Activated CD4-positive, alpha-beta T cell treated with anti-CD3 and anti-CD28 coated beads, Interleukin-2, amount 10 ng/mL, durations not matched to agents 24 days and 14 days (primary cell): ENCODE measurements at places on chromosomes 2 and 18. TPM values are rescaled to one million over a fixed set of nuclear protein-coding genes. Genes with fewer than 3 reads are reported as not detected.

SERPINB13 gene
- not detected in 2 replicates for total RNA-seq

MARCO gene
- total RNA-seq: not detected in 2 replicates

C1GALT1C1L gene
- total RNA-seq: not detected in 2 replicates

ALKAL2 gene
- 0.28 and 0.33 TPM in 2 replicates for total RNA-seq
